ENCODE measurements at places on chromosomes 1 and 21.

DNA sequence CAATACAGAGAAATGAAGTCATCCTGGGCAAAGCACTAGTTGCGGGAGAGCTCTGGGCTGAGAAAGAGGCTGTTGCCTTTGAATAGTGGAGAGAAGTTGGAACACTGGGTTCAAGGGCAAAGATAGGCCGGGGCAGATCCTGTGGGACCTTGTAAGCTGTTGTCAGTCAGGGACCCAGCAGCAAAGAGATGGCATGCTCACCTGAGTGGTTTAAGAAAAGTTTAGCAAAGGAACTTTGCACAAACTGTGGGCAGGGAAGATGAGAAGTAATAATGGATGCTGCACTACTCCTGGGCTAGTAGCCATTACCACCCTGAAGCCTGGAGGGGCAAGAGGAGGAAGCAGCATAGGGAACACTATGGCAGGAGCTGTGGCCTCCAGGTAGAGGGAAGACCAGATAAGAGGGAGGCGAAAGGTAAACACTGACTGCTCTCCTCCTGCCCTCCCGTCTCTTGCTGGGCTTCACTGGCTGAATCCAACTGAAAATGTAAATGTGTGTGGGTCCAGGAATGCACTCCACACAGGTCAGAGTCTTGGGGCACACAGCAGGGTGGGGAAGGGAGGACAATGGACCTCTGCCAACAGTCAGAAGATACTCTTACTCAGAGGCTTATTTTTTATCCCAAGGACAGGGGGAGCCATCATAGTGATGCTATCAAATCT, 129.2 kb downstream of the PLPP3 start:
- DNase-seq, result no peak

GRCh38 chr1:94068096-94068998, 52.6 kb downstream of the ABCA4 start:
- DNase-seq, result no peak

DNA sequence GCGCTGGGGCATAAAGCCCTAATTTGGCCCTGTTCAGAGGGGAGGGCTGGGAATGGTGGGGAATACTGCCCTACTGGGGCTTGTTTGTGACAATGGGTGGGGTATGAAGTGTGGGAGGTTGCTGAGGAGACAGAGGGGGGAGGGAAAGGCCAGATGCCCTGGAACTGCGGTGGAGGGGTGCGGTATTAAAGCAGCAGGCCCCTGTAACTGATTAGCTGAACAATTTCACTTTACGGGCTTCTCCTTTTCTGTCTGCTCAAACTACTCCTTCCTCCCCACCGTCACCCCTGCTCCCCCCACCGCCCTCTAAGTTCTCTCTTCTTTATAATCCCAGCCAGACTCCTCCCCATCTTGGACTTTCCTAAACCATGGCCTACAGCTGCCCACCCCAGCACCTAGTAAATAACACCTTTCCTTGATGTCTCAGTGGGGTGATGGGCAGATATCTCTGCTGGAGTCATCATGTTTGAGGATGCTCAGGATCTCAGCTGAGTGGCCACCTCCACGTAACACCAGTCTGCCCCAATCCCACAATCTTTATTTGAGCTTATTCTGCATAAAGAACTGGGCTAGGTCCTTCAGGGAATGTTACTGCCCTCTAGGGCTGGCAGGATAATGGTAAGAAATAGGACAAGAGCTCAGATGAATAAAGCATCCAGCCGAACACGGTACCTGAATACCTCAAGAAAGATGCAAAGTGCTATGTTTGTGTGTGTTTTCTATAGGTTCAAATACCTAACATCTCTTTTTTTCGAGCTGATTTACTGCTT, 33.5 kb downstream of the XCL1 start:
- no peak for DNase-seq

DNA sequence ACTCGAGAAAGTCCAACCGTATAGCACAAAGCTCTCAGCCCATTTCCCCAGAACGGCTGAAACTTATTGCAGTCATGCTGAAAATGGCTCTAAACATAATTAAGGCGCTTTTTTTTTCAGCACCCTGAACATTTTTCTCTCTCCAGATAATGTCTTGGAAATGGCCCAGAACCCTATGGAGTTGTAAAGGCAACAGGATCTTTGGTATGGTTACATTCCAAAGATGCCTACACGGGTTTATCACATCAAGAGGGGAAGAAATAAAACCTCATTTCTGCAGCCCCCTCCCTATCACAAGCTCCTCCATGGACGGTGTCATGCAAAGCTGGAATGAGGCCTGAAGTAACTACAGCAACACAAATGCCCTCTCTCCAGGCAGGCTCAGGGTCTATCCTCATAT, 126.4 kb upstream of the GALNT2 start:
- no peak for DNase-seq

- no peak for DNase-seq
Measured at GRCh38 chr1:109197158-109198042, 16.3 kb upstream of the SARS1 start.

DNA sequence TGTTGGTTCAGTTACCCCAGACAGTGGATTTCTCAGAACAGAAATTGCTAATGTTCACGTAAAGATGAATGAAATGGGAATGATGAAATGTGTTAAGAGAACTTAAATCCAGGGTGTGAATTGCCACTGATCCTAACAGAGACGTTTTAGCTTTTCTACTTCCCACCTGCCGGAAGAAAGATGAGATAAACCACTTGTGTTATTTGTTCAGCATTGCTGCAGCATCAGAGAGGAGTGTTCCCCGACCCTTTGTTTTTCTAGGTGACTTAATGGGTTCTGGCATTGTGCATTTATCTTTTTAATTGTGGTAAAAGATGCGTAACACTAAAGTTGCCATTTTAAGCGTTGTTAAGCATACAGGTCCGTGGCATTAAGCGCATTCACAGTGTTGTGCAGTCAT, 122.3 kb downstream of the GALNT2 start:
- no peak for DNase-seq

GRCh38 chr1:54462597-54463258, 56.5 kb upstream of the SSBP3 start:
- no peak for DNase-seq

- no peak for DNase-seq
Measured at GRCh38 chr1:31886866-31887265, 51.3 kb downstream of the PTP4A2 start.

- DNase-seq, result no peak
Measured at GRCh38 chr1:41327383-41327999, 33.7 kb upstream of the FOXO6 start.

- DNase-seq, result no peak
Measured at GRCh38 chr1:224521904-224522734, 87.5 kb upstream of the WDR26 start.

- DNase-seq, result no peak
Measured at GRCh38 chr1:18942340-18942739, 14.1 kb downstream of the IFFO2 start.

GRCh38 chr1:174134003-174134659, 25.2 kb upstream of the RABGAP1L start:
- DNase-seq, result no peak

DNA sequence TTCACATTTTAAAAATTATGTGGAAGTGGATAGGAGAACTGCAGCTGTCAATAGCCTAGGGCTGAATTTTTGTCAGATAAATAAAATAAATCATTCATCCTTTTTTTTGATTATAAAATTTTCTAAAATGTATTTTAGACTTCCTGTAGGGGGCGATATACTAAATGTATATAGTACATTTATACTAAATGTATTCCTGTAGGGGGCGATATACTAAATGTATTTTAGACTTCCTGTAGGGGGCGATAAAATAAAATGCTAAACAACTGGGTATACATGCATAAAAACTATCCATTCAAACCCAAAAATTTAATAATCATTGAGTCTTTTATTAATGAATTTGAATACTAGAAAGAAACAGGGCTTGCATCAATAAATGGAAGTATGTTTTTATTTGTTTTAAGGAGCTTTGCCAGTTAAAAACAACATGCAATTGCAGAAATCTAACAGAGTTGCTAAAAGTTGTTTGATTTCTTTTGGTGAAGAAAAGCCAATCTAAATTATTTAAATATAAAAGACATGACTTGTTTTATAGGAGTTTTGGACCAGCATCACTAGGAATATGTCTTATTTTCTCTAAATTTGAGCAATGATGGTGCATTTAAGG, 31.4 kb downstream of the CLCA1 start:
- DNase-seq, result no peak

GRCh38 chr1:117696561-117696960, 90.7 kb downstream of the TENT5C start:
- no peak for DNase-seq

DNA sequence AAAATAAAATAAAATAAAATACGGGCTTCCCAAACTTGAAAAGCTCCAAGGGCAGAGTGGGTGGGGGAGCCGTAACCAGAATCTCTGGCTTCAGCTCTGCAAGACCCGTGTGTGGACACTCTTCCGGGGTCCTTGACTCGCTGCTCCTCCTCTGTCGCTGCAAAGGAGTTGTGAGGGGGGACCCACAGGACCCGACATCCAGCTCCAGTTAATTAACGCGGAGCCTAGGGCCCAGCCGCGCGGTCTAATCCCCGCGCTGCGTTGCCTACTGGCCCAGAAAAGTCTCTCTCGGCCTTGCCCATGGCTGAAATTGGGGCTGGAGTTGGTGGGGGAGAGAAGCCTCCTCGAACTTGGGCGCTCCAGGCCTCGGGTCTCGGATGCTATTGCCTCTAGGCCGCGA, 1.8 kb downstream of the LMX1A start:
- no peak for DNase-seq

- DNase-seq, result no peak
Measured at GRCh38 chr1:187605736-187606135, 777.0 kb downstream of the PLA2G4A start.

DNA sequence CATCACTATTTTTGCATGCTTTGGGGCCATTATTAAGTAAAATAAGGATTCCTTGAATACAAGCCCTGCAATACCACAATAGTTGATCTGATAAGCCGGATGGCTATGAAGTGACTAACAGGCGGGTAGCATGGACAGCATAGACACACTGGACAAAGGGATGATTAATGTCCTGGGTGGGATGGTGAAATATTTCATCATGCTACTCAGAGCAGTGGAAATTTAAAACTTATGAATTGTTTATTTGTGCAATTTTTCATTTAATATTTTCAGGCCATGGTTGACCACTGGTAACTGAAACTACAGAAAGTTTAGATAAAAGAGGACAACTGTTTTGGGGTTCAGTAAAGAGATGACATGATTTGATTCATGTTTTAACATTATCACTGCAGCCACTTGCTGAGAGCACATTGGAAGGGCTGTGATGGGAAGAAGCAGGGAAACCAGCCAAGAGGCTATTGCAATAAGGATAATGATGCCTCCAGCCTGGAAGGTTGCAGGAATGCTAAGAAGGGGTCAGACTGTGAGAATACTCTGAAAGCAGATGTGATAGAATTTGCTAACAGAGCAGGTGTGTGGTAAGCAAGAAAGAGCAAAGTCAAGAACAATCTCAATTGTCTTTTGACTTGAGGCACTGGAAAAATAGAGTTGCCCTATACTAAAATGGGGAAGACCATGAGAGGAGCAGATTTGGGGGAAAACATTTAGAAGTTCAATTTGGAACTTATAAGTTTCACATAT, 62.5 kb upstream of the TNFSF4 start:
- DNase-seq, result no peak

GRCh38 chr1:27006683-27007082, 6.0 kb downstream of the TENT5B start:
- no peak for DNase-seq

GRCh38 chr21:37582590-37582989, 216.0 kb downstream of the DYRK1A start:
- no peak for DNase-seq

GRCh38 chr1:151908228-151908691, 1.1 kb downstream of the THEM4 start:
- no peak for DNase-seq

- DNase-seq, result no peak
Measured at GRCh38 chr1:210031473-210031872, 93.5 kb downstream of the SYT14 start.

DNA sequence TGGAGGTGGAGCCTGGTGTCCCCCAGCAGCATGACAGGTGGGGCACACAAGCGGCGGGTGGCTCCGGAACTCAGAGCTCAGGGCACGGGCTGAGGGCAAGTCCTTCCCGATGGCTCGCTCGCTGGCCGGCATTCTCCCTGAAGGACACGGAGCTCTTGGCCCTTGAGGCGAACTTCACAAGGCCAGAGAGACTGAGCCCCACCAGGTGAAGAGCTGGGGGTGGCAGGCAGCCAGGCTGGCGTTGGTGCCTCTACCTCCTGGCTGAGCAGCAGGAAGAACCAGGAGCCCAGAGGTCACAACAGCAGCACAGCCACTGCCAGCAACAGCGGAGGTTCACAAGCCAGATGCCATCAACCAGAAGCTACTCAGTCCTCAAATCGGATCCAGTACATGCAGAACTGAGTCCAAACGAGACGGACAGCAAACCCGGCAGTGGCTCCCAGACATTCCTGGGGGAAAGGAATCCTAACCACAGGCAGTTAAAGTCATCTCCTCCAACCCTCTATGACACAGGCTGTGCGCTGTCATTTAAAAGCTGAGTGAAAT, 54.1 kb downstream of the NPHP4 start:
- DNase-seq, result no peak

- no peak for DNase-seq
Measured at GRCh38 chr1:17434601-17435000, 4.9 kb downstream of the RCC2 start.

GRCh38 chr1:158527190-158527815, 26.9 kb downstream of the OR6Y1 start:
- no peak for DNase-seq

GRCh38 chr1:26318338-26319064, 743 bp downstream of the CD52 start:
- no peak for DNase-seq

DNA sequence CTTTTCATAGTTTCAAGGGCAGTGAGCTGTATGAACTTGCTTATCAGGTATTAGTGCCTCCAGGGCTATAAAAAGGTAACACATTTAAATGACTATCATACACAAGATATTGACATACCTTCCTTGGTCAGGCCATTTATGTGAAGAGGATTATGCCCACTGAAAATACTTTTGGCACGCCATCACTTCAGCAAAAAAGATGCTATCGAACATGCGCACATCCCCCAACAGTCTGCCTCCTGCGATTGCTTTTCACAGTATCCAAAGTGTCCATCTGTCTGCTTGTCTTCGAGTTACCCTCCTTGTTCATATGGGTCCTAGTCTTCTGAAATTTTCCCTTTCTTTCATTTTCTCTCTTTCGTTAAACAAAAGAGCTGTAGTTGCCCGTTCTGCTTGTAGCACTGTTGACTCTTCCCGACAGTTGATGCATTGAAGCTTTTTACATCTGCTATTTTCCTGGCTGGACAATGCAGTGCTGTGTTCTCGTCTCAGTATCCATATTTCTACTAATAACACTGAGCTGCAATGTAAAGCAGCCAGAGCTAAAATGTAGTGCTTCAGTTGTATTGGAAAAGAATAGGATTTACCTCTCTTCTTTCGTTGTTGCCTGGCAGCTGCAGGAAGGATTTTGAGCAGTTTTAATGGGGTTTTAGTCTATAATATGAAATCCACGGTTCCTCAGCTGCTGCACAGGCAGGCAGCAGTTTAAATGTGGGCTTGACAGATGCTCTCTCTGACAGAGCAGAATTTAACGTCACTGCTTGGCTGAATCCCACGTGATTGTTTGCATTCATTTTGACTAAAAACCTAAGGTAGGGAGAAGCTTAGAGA, at the start of gene B3GALT2:
Gene B3GALT2, minus strand, starts transcription at position 713 of the 831 bp plus-strand sequence. CDS start 5,051 bp downstream, outside the sequence.
- no peak for DNase-seq

GRCh38 chr1:51473331-51474115, 45.5 kb downstream of the EPS15 start:
- DNase-seq, result no peak

Measured in GM12891 (cell line).